Iris pigment epithelial cell (primary cell): ENCODE measurements at places on chromosomes 12 and 14.

DNA sequence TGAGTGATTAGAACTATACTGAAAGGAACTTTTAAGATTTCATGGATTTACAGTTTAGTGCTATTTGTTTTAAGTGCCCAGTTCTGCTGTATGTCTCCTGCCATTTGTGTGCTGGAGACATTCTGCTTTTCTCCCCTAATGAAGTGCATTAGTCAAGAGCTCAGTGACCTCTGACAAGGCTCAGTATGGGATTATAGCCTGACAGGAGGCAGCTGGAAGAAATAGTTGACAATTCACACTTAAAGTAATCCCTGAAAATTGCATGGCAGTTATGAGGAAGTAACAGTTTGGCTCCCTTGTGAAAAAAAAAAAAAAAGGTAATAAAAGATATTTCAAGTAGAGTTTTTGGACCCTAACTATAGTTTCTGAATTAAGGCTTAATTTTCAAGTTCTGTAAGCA, 70.3 kb downstream of the ALX1 start:
- no peak for DNase-seq

GRCh38 chr12:98757455-98757854, 112.4 kb downstream of the APAF1 start:
- DNase-seq = no peak

- DNase-seq = no peak
These were observed 357.0 kb downstream of the CACNA1C start for GRCh38 chr12:2409656-2410265.

DNA sequence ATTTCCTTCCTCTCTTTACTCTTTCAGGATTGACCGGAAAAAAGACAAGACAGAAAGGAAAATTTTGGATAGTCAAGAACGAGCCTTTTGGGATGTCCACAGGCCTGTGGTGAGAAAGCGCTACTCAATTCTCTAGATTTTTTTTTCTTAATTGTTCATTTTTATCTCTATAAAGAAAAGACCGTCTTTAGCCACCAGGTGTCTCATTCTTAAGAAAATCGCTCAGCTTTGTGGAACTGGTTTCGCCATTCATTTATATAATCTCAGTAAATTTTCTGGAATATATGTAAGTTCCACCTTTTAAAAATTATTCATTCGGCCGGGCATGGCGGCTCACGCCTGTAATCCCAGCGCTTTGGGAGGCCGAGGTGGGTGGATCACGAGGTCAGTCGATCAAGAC, 421.1 kb downstream of the DPF3 start:
- DNase-seq = peak; percentile 10

- peak; percentile 35 for DNase-seq
These were observed 19.4 kb downstream of the NCKAP5L start for GRCh38 chr12:49808686-49809380.

GRCh38 chr14:98770151-98770550, 501.8 kb downstream of the BCL11B start:
- DNase-seq = no peak
